Osteoblast (primary cell): ENCODE measurements at places on chromosomes 2 and 18. TPM values are rescaled to one million over a fixed set of nuclear protein-coding genes. Genes with fewer than 3 reads are reported as not detected.
A peak's percentile ranks its signal among the peaks of the same experiment; 100 is the strongest.

DNA sequence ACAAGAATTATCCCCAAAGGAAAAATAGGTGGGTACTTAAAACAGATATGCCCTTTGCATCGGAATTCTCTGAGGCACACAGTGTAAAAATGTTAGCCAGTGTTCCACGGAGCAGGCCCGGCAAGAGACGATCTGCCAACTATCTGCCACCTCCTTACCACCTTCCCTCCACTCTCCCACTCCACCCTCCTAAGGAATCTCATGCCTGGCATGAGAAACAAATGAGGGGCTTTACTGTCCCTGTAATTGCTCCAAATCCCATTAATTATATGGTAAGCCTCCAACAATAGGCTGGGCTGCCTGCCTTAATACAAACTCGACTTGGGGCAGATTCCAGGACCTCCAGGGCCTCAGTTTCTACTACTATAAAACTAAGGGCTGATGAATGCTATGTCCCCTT is 102.3 kb downstream of the ZBTB7C start:
- no peak overlapping the region for H3K4me3 ChIP-seq
- no peak overlapping the region for H3K27ac ChIP-seq
- no peak for DNase-seq

DNA sequence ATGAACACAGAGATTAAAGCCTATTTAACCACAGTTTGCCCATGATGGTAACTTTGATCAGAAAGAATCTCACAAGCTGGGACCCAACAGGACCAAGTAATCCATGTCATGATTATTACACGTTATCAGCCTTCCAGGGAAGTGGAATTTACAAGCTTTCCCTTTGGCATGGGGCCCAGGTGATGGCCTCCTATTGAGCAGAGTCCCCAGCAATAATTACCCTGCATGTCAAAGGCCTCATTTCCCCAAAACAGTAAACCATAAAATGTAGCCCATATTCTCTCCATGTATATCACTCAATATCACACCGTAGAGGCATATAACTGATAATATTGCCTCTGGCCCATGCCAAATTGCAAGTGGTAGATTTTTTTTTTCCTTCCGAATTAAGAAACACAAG is 38.9 kb downstream of the PRKRA start:
- no peaks in the 10 kb centered on the region for H3K36me3 ChIP-seq
- no peak for DNase-seq
- H3K4me3 ChIP-seq: no peak overlapping the region
- H3K27ac ChIP-seq: no peak overlapping the region
- no peaks in the 10 kb centered on the region for H3K27me3 ChIP-seq
- peaks cover 11% of the 10 kb centered on the region for H3K4me1 ChIP-seq

GRCh38 chr2:175964195-175964594 is 37.9 kb downstream of the LNPK start:
- no peaks in the 10 kb centered on the region for H3K27me3 ChIP-seq
- no peaks in the 10 kb centered on the region for H3K4me1 ChIP-seq
- no peak overlapping the region for H3K27ac ChIP-seq
- no peak overlapping the region for H3K4me3 ChIP-seq

DNA sequence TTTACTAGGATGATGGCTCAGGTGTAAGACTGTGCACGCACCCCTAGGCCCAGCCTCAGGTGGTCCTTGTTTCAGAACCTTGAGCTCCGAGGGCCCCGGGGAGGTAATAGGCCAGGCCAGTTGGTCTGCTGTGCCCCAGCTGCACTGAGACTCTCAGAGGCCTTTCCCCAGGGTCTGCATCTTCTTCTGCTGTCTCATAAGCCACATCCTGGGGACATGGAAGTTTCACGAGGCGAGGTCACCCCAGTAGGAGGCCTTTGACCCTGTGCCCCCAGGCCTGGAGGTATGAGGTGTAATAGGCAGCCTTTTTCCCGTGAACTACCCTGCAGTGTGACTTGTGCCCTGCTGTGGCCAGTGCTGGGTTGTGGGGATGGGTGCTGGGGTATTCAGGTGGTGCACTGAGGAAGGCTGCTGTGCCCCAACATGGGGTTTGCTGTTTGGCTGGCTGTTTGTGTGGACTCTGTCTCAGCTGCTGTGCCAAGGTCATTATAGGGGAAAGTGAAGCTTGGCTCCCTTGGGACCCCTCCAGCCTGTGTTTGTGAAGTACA is 6.9 kb downstream of the OXER1 start:
- no peaks in the 10 kb centered on the region for H3K27me3 ChIP-seq
- H3K4me3 ChIP-seq: no peak overlapping the region
- peaks cover 12% of the 10 kb centered on the region for H3K4me1 ChIP-seq
- H3K27ac ChIP-seq: no peak overlapping the region

GRCh38 chr18:5298156-5298852 is 2.8 kb upstream of the ZBTB14 start:
- H3K36me3 ChIP-seq: no peaks in the 10 kb centered on the region
- DNase-seq: no peak
- H3K27me3 ChIP-seq: no peaks in the 10 kb centered on the region

DNA sequence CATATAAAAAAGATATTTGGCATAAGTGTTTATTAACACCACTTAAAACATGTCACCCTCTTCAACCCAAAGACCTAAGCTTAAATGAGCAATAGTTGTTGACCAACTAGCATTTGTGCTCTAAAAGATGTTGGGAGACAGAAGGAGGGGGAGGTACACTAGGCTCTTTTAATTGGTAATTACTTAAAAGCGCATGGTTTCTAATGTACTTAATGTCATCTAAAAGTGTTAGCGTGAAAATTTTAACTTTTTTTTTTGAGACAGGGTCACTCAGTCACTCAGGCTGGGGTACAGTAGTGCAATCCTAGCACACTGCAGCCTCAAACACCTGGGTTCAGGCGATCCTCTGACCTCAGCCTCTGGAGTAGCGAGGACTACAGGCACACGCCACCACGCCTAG is 5.5 kb downstream of the WDSUB1 start:
- no peaks in the 10 kb centered on the region for H3K27me3 ChIP-seq
- H3K27ac ChIP-seq: no peak overlapping the region
- H3K4me3 ChIP-seq: no peak overlapping the region
- peaks cover 4% of the 10 kb centered on the region for H3K4me1 ChIP-seq
- DNase-seq: no peak
- no peaks in the 10 kb centered on the region for H3K36me3 ChIP-seq

DNA sequence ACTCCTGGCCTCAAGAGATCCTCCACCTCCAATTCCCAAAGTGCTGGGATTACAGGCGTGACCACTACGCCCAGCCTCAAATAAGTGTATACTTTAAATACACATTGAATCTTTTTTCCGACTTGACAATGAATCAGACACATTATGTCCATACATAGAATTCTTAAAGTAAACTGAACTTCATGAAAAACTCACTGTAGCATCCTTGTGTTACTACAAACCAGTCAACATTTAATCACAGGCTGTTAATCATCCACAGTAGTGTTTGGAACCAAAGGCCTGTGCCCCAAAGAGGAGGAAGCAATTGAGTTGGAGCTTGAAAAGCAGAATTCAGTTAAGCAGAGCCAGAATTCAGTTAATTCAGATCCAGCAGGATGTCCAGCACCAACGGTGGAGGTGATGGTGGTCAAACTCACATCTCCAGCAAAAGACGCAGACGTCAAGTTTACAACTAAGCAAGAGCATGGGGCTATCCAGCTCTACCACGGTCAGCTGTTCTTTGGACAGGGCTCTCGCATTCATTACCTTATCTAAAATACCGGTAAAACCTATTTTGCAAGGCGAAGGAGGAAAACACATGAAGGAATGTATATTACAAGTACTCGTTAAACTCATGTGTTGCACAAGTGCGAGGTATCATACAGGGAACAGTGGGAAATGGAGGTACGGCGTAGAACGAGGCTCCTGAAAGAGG is 1.2 kb downstream of the SLC39A6 start:
- no peak overlapping the region for H3K27ac ChIP-seq
- H3K36me3 ChIP-seq: peaks cover 20% of the 10 kb centered on the region
- H3K4me1 ChIP-seq: peaks cover 20% of the 10 kb centered on the region
- peak overlapping the region; percentile 95 for H3K4me3 ChIP-seq
- peak; percentile 32 for DNase-seq

DNA sequence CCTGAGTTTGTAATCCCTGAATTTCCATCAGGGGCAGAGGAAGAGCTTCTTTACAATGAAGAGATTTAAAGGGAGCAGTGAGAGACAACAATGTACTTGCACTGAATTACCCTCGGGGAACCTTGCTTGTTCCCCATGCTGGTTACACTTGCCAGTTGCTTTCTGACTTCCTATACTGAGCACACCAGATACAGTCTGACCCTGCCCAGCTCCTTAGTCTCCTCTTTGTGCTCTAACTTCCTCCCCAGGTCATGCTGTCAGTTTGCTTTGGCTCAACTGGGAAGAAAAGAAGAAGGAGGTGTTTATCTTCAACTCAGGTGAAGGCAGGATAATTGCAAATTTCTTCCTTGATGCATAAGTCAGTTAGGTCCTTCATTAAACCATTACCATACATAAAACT is 658.4 kb downstream of the NYAP2 start:
- H3K4me1 ChIP-seq: no peaks in the 10 kb centered on the region

DNA sequence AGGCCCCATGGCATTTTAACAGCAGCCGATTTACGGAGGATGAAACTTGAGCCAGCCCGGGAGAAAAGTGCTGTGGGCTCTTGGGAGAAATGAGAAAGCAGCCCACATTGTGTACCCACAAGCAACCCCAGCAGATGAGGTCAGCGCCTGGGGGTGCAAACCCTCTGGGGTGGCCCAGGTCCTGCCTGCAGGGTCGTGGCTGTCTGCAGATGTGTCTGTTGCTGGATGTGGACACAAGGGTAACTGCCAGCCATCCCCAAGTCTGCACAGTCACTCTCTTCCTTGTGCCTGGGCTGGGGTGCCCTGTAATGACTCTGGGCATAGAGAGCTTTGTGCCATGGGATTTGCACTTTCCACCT is 170.8 kb downstream of the PRKCE start:
- peak; percentile 73 for DNase-seq
- no peaks in the 10 kb centered on the region for H3K27me3 ChIP-seq
- no peak overlapping the region for H3K27ac ChIP-seq
- H3K36me3 ChIP-seq: no peaks in the 10 kb centered on the region
- no peak overlapping the region for H3K4me3 ChIP-seq

DNA sequence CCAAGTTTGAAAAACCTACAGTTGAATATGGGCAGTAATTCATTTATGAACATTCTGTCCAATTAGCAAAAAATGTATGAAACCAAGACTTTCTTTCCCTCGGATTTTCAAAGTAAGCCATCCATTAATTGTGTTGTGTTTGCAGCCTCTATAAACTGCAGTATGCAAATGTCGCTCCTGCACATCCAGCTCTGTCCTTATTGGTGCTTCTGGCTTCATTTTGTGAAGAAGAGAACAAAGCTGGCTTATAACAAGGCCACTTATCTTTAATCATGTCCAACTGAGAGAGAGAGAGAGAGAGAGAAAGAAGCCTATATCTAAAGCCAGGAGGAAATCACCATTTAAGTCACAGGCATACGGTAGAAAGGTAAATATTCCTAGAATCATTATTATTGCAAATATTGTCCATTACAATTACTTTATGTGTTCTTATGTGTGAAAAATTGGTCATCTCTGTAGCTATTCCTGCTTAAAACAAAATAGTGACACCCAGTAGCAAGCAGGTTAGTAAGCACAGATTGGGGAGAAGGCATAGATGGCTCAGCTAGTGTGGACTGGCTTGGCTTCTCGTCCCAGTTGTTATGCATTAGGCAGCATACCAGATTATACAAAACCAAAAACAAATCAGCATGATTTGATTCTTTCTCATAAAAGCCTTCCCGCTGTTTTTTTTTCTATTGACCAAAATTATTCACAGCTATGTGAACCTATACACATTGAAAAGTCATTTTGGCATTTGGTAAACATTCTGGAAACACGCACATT is 726.4 kb upstream of the SOX11 start:
- no peak overlapping the region for H3K27ac ChIP-seq
- H3K4me3 ChIP-seq: no peak overlapping the region
- DNase-seq: no peak
- H3K4me1 ChIP-seq: no peaks in the 10 kb centered on the region
- H3K27me3 ChIP-seq: no peaks in the 10 kb centered on the region

RBM44 gene
- 0.59 and 0.72 TPM in 2 replicates for total RNA-seq

RGPD8 gene
- total RNA-seq: 21.5 and 25.0 TPM in 2 replicates

CHRND gene
- not detected in 2 replicates for total RNA-seq

C2orf78 gene
- not detected in 2 replicates for total RNA-seq

TMEM17 gene
- total RNA-seq: 2.9 and 3.3 TPM in 2 replicates

MGAT4A gene
- under 0.01 and 0.36 TPM in 2 replicates for total RNA-seq

OTOF gene
- total RNA-seq: not detected in 2 replicates

PROKR1 gene
- total RNA-seq: not detected in 2 replicates

ZBTB7C gene
- total RNA-seq: 0.29 and 0.36 TPM in 2 replicates
